ENCODE measurements at places on chromosomes 2 and 18.

GRCh38 chr2:108612153-108612513 is 77.9 kb downstream of the LIMS1 start:
- no peaks in the 10 kb centered on the region for H3K27me3 ChIP-seq
- H3K36me3 ChIP-seq, result no peaks in the 10 kb centered on the region
- H3K4me3 ChIP-seq, result no peak overlapping the region
- DNase-seq, result no peak
- H3K4me1 ChIP-seq, result peaks cover 3% of the 10 kb centered on the region

GRCh38 chr18:55861266-55861665 is 273.3 kb upstream of the TCF4 start:
- DNase-seq, result peak; percentile 49
- no peaks in the 10 kb centered on the region for H3K36me3 ChIP-seq
- H3K4me1 ChIP-seq, result peaks cover 60% of the 10 kb centered on the region
- H3K27ac ChIP-seq, result no peak overlapping the region

- no peaks in the 10 kb centered on the region for H3K27me3 ChIP-seq
- H3K36me3 ChIP-seq, result no peaks in the 10 kb centered on the region
- no peak for DNase-seq
- no peaks in the 10 kb centered on the region for H3K4me1 ChIP-seq
- H3K4me3 ChIP-seq, result no peak overlapping the region
Observed at GRCh38 chr2:149141046-149141445, 102.5 kb downstream of the LYPD6B start.

GRCh38 chr2:38978296-38978903 is 88.7 kb downstream of the ARHGEF33 start:
- DNase-seq, result no peak
- H3K36me3 ChIP-seq, result no peaks in the 10 kb centered on the region
- no peak overlapping the region for H3K4me3 ChIP-seq
- H3K27ac ChIP-seq, result no peak overlapping the region
- no peaks in the 10 kb centered on the region for H3K27me3 ChIP-seq

DNA sequence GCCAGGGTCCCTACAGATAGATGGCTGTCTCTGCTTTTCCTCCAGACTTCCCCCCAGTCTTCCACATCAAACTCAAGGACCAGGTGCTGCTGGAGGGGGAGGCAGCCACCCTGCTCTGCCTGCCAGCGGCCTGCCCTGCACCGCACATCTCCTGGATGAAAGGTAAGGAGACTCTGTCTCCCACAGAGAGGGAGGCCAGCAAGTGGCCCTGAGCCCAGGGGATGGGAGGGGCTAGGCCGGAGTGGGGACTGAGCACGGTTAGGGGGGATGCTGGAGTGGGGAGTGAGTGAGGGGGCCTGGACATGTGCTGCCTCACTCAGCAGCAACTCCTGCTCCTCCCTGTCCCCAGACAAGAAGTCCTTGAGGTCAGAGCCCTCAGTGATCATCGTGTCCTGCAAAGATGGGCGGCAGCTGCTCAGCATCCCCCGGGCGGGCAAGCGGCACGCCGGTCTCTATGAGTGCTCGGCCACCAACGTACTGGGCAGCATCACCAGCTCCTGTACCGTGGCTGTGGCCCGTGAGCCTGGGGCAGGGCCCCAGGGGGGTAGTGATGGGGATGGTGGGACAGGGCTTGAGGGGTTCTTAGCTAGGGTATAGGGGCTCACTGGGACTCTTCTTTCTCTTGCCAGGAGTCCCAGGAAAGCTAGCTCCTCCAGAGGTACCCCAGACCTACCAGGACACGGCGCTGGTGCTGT is 10.4 kb upstream of the GMPPA start:
- no peak for DNase-seq
- H3K27ac ChIP-seq, result no peak overlapping the region
- H3K4me1 ChIP-seq, result peaks cover 27% of the 10 kb centered on the region
- peaks cover 75% of the 10 kb centered on the region for H3K27me3 ChIP-seq
- H3K36me3 ChIP-seq, result no peaks in the 10 kb centered on the region

DNA sequence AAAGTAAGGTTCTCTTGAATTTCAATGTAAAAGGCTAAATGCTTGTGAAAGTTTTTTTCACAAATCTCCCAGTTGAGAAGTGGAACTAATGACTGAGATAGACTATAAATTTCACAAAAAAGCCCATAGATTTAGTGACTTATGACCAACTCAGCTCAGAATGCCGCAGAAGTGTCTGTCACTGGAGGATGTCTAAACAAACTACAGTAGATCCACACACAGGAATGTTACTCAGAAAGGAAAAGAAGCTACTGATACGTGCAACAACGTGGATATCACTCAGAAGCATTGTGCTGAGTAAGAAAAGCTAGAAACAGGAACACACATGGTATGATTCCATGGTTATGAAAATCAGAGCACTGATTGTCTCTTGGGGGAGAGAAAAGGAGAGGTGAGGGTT is 151.9 kb downstream of the DOCK10 start:
- no peaks in the 10 kb centered on the region for H3K27me3 ChIP-seq
- peaks cover 9% of the 10 kb centered on the region for H3K4me1 ChIP-seq
- DNase-seq, result no peak
- no peak overlapping the region for H3K27ac ChIP-seq

- H3K4me3 ChIP-seq, result no peak overlapping the region
- no peaks in the 10 kb centered on the region for H3K27me3 ChIP-seq
- H3K36me3 ChIP-seq, result peaks cover 31% of the 10 kb centered on the region
Observed at GRCh38 chr2:182954789-182955188, 83.5 kb downstream of the NCKAP1 start.

GRCh38 chr2:20594957-20595356 is 55.9 kb downstream of the HS1BP3 start:
- no peak overlapping the region for H3K27ac ChIP-seq
- no peak overlapping the region for H3K4me3 ChIP-seq
- no peak for DNase-seq
- no peaks in the 10 kb centered on the region for H3K36me3 ChIP-seq
- peaks cover 48% of the 10 kb centered on the region for H3K27me3 ChIP-seq

DNA sequence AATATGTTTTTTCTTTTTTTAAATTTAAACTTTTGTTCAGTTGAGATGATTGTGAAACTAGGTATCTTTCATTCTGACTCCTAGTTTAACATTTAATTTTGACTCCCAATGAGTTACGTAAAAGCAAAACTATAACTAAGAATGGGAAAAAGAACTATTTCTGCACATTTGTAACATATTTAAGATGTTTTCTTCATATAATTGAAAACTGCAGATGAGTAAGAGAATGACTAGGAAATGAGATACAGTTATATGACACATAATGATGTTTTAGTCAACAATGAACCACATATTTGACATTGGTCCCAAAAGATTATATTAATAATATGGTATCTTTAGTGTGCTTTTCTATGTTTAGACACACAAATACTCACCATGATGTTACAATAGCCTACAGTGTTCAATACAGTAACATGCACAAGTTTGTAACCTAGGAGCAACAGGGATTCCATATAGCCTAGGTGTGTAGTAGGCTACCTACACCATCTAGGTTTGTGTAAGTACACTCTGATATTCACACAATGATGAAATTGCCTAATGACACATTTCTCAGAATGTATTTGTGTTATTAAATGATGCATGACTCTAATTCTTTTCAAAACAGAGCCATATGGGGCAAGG is 12.6 kb downstream of the ERMN start:
- no peak overlapping the region for H3K27ac ChIP-seq
- DNase-seq, result no peak
- H3K27me3 ChIP-seq, result no peaks in the 10 kb centered on the region
- no peak overlapping the region for H3K4me3 ChIP-seq
- peaks cover 7% of the 10 kb centered on the region for H3K4me1 ChIP-seq
- H3K36me3 ChIP-seq, result no peaks in the 10 kb centered on the region

GRCh38 chr2:135844301-135844895 is 7.4 kb upstream of the LCT start:
- no peaks in the 10 kb centered on the region for H3K27me3 ChIP-seq
- DNase-seq, result no peak
- no peak overlapping the region for H3K27ac ChIP-seq
- peaks cover 23% of the 10 kb centered on the region for H3K36me3 ChIP-seq
- H3K4me1 ChIP-seq, result no peaks in the 10 kb centered on the region

GRCh38 chr2:126639276-126639675 is 16.7 kb upstream of the GYPC start:
- DNase-seq, result no peak
- no peaks in the 10 kb centered on the region for H3K27me3 ChIP-seq
- no peaks in the 10 kb centered on the region for H3K36me3 ChIP-seq
- no peak overlapping the region for H3K27ac ChIP-seq
- peaks cover 7% of the 10 kb centered on the region for H3K4me1 ChIP-seq
- H3K4me3 ChIP-seq, result no peak overlapping the region

GRCh38 chr2:15939556-15939853 is 845 bp upstream of the MYCN start:
- no peak overlapping the region for H3K27ac ChIP-seq
- no peaks in the 10 kb centered on the region for H3K27me3 ChIP-seq
- no peaks in the 10 kb centered on the region for H3K36me3 ChIP-seq
- peak overlapping the region; percentile 78 for H3K4me3 ChIP-seq
- H3K4me1 ChIP-seq, result peaks cover 21% of the 10 kb centered on the region

DNA sequence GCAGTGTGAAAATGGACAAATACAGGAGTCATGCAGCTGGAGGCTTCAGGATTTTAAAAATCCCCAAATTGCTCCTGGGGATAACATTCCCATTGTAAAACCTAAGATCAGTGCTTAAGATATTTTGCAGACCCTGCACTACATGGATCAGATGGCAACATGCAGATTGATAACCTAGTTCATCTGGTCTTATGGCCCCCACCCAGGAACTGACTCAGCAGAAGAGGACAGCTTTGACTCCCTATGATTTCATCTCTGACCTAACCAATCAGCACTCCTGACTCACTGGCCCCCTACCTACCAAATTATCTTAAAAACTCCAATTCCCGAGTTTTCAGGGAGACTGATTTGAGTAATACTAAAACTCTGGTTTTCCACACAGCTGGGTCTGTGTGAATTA is 20.0 kb downstream of the SRBD1 start:
- DNase-seq, result no peak
- H3K36me3 ChIP-seq, result no peaks in the 10 kb centered on the region
- no peak overlapping the region for H3K27ac ChIP-seq
- H3K27me3 ChIP-seq, result no peaks in the 10 kb centered on the region
- no peak overlapping the region for H3K4me3 ChIP-seq

DNA sequence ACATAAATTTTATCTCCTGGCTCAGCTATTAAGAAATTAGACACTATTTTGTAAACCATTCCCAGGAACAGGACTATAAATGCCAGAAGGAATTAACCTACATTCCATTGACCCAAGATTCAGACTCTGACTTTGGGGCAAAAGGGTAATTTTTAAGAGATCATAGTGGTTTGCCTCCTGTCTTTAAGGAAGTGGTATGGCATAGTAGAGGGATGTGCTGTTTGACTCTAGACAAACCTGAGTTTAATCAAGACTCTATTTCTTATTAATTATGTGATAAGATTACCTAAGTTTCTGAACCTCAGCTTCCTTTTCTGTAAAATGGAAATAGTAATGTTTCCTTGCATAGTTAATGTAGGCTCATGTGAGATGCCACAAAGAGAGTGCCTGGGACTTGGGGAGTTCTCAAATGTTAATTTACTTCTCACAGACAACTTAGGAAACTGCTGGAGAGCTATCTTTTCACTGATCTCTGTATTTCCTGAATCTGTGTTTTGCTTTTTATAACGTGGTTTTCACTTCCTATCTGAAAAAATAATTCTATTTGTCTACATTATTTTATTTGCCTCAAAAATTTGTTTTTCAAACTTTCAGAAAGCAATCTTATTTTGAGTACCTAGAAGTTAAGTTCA is 11.9 kb upstream of the SLC40A1 start:
- H3K27ac ChIP-seq, result no peak overlapping the region
- H3K27me3 ChIP-seq, result peaks cover 22% of the 10 kb centered on the region
- no peaks in the 10 kb centered on the region for H3K4me1 ChIP-seq
- H3K4me3 ChIP-seq, result no peak overlapping the region
- no peaks in the 10 kb centered on the region for H3K36me3 ChIP-seq
- no peak for DNase-seq

GRCh38 chr18:60543646-60544045 is 171.1 kb upstream of the MC4R start:
- no peak for DNase-seq
- no peak overlapping the region for H3K4me3 ChIP-seq
- H3K27me3 ChIP-seq, result no peaks in the 10 kb centered on the region
- no peaks in the 10 kb centered on the region for H3K36me3 ChIP-seq

DNA sequence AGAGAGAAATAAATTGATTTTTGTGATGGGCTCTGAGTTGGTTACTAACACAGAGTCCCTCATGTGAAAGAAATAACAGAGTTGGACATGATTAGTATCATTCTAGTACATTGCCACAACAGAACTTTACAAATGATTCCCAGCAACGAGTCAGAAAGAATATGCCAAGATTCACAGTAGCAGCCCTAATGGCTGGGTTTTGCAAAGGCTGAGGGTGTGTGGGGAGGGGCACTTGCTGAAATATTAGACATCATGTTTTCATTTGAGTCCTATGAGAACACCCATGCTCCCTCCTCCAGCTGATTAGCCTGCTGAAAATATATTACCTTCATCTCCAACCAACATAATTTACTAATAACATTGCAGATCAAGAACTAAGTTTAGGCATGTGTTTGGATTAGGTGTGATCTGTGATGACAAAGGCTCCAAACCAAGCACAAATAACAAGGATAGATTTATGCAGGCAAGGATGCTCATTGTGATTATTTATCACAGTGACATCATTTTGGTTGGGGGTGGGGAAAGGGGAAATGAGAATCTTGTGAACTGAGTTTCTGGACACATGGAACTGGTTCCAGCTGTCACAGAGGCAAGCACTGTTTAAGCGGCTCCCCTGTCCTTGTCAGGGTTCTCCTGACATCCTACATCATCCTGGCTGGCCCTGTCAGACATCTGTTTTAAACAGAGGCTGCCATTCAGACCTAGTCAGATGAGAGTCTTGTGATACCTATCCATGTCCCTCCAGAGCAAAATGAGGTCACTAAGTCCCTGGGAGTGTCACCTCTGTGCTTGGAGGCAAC is 205.8 kb upstream of the NCKAP5 start:
- no peaks in the 10 kb centered on the region for H3K27me3 ChIP-seq
- H3K36me3 ChIP-seq, result no peaks in the 10 kb centered on the region
- H3K27ac ChIP-seq, result no peak overlapping the region

DNA sequence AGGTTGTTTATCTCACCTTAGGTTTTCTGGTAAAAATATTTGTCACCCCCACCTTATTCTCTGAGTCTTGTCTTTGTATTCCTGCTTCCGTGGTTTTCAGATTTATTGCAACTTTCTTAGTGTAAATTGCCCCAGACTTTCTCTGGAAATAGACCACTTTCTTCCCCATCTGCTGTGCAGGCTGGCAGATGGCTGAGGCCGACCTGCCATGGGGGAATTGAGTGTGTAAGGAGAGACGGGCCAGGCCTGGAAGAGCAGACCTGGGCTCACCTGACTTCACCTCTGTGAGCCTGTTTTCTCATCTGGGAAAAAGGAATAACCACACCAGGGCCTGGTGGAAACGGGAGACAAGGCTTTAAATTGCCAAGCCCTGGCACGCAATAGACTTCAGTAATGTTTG is 44.9 kb downstream of the ACKR3 start:
- peaks cover 13% of the 10 kb centered on the region for H3K4me1 ChIP-seq
- H3K4me3 ChIP-seq, result no peak overlapping the region
- H3K36me3 ChIP-seq, result no peaks in the 10 kb centered on the region
- DNase-seq, result no peak

DNA sequence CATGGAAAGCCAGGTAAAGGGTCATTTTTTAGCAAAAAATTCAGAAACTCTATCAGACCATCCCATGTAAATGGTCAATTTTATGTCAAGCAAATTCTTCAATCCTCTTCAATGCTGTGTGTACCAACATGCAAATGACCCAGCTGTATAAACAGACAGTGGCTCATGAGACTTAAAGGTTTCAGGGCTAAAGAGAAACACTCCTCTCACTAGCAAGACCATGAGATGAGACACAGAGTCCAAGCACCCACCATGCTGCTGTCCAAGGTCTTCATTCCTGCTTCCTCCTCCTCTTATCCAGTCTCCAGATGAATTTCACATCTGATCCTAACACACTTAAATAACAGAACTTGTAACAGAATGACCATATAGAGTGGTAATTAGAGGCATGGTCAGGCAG is 30.8 kb upstream of the ONECUT2 start:
- no peaks in the 10 kb centered on the region for H3K4me1 ChIP-seq
- no peak for DNase-seq
- no peaks in the 10 kb centered on the region for H3K36me3 ChIP-seq
- peaks cover 16% of the 10 kb centered on the region for H3K27me3 ChIP-seq
- no peak overlapping the region for H3K4me3 ChIP-seq

All from neural progenitor cell (in vitro differentiated cells).